Esophagus squamous epithelium (tissue), 5 donors: ENCODE measurements at places on chromosomes 6 and 20.

DNA sequence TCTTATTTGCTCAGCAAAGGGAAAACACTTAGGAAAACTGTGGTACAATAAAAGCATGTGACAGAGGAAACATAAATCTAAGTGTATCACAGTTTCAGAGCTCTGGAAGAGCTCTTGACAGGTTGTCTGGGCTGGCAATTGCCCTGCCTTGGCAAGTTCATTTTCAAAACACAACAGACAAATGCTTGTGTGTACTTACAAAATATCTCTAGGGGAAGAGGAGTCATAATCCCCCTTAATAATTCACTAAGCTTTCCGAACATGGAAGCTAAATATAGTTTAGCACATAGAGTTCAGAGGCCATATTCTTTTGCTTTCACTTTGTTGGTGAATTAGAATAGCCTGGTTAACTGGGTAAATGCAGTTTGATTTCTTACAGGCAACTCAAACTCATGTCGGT is 211.6 kb upstream of the THEMIS start:
- no peak for DNase-seq

DNA sequence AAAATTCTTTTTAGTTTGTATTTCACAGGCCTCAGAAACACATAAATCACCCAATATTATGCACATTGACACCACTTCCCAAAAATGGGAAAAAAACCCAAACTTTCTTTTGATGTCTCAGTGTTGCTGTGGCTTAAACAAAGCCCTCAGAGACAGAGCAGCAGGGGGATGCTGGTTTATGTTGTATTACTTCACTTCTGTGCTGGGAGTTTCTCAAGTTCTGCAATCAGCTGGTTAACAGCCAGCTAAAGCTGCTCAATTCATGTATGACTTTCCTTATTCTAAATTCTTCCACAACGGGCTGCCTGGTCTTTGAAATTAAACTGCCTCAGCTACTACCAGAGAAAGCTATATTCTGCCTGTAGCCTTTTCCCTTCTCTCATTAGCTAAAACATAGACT is 5.6 kb downstream of the FILIP1 start:
- DNase-seq, result no peak

- DNase-seq, result no peak
These were observed 28.0 kb downstream of the PTPRT start for GRCh38 chr20:43161716-43162115.

GRCh38 chr6:35400901-35401311 is 51.2 kb upstream of the FANCE start:
- no peak for DNase-seq

- no peak for DNase-seq
These were observed 50.8 kb upstream of the SGK1 start for GRCh38 chr6:134368670-134369069.

GRCh38 chr6:147693181-147693580 is 184.7 kb downstream of the SAMD5 start:
- no peak for DNase-seq

GRCh38 chr20:13995841-13996240 is 525 bp downstream of the MACROD2 start:
- no peak for DNase-seq

GRCh38 chr6:164579035-164579434 is 730.4 kb downstream of the C6orf118 start:
- DNase-seq, result no peak
